ENCODE measurements at places on chromosomes 7 and 10.

DNA sequence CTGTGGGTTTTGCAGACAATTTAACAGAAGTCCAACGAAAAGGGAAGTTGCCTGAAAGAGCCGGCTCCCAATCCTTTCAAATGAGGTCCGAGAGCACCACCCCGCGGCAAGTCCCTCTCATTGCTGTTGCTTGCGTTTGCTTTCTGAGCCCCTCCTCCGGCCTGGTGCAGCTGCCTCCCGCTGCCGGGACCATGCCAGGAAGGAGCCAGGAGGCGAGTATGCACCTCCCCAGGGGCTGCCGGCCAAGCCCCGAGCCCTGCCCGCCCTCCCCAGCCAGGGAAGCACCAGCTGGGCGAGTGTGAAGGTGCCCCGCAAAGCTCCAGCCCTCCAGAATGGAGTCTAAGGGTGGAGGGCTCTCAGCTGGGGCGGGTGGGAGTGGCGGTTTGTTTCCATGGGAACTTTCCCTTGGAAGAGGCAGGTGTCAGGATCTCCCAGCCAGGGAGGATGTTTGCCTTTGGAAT lies 25.8 kb upstream of the PPP2R2D start:
- peak; percentile 77 for DNase-seq

- no peak for DNase-seq
Measured at GRCh38 chr7:47284691-47285635, 296.9 kb downstream of the TNS3 start.

DNA sequence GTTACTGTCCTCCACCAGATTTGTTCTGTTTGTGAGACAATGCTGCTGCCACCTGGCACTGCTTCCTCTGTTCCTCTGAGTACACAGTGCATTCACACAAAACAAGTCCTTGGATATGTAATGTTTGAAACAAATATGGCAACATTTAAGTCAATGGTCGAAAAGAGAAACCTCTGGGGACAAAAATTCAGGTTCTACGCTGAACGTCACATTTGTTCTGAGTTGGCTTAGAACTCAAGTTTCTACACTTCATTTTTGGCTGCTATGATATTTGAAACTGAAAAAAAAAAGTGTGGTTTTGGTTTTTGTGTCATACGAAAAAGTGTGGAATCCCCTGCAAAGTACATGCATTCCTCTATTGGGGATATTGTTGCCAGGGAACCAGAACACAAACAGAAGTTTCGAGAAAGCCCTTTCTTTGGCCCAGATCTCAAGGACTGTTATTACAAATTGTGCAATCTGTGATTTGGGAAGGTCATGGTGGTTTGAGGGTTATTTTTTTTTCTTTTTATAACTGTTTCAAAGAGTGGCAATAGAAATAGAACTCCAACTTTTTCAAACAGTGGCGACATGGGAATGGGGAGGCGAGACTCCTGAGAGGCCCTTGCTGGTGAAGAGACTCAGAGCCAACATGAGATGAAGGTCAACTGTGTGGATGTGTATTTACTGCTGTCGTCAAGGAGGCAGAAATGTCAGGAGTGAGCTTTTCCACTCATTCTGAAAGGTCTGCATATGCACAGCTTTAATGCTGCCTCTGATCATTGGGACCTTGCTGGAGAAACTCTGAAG lies 127.5 kb downstream of the CUBN start:
- peak; percentile 43 for DNase-seq

GRCh38 chr10:67618116-67618515 lies 77.9 kb downstream of the CTNNA3 start:
- no peak for DNase-seq

GRCh38 chr7:151381348-151382078 lies 28.3 kb downstream of the WDR86 start:
- peak; percentile 35 for DNase-seq

Data from activated CD4-positive, alpha-beta memory T cell treated with anti-CD3 and anti-CD28 coated beads for 36 hours (primary cell).